ENCODE measurements at places on chromosomes 2 and 18.

DNA sequence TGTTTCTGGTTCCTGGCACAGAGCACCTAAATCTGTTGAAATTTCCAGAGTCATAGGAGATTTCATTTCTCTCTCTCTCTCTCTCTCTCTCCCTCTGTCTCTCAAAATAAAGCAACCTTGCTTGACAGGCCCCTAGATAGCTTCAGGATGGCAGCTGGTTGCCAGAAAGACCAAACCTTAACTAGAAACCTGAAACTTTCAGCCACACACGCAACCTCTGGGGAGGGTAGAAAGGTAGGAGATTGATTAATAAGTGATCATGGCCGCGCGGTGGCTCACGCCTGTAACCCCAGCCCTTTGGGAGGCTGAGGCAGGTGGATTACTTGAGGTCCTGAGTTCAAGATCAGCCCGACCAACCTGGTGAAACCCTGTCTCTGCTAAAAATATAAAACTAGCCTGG lies 1885.4 kb upstream of the CELF4 start:
- DNase-seq = no peak

DNA sequence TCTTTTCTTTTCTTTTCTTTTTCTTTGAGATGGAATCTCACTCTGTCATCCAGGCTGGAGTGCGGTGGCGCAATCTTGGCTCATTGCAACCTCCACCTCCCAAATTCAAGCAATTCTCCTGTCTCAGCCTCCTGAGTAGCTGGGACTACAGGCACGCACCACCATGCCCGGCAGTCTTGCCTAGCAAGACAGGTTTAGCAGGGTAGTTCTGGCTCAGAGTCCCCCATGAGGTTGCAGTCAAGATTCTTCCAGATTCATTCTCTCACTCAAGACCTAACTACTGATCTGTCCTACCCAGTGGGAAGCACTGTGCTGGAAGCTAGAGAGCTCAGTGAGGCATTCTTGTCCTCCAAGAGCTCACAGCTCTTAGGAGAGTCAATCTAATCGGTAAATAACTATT lies 17.6 kb upstream of the ZAP70 start:
- DNase-seq = no peak

DNA sequence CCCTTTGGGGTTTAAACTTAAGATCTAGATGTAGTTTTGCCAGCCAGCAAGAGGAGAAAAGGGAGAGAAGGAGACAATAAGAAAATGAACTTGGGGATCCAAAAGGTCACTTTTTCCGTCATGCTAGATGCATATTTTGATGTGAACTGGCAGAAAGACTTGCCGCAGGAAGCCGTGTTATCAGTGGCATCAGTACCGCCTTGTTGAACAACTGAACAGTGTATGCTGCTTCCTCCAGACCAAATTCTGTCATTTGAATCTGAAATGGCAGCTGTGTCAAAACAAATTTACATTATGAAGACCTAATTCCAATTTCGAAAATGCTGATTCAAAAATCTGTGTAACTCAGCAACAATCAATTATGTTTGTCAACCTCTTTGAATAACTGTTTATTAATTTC lies 42.1 kb downstream of the TMEM200C start:
- no peak for DNase-seq

DNA sequence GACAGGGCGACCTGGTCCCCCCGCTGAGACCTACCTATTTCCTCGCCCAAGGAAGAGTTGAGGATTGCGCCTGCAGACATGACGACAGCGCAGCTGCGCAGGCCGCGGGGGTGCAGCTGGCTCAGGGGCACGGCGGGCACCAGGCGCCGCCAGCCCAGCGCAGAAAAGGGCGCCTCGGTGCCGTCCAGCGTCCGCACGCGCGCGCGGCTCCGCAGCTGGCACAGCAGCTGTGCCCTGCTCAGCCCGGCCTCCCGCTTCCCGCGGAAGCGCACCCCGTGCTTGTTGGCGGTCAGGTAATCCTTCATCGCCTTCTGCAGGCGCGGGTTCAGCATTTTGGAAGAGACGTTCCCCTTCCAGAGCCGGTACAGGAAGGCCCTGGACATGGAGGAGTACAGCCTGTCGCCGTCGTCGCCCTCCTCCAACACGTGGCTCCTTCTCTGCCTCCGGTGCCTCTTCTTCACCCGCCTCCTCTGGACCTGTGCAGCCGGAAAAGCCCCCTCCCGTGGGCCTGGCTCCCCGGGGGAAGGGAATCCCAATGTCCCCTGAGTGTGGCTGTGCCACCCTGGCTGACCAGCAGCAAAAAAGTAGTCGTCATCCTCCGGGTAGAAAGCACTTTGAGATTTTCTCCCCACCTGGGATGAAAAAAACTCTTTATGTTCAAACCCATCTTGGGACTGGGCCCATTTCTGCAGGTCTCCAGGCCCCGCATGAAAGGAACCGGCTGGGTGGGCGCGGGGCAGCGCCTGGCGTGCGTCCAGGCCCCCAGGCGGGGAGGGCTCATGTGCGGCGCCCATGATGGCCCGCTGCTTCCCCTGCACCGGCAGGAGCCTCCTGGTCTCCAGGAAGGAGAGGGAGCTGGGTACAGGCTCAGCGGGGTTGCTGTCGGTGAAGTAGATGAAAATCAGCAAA lies 42.7 kb downstream of the ST6GAL2 start:
- no peak for DNase-seq

- DNase-seq = no peak
Measured at GRCh38 chr18:44938720-44939665, 258.3 kb downstream of the SETBP1 start.

- peak; percentile 78 for DNase-seq
Measured at GRCh38 chr18:67515942-67516538, 480 bp downstream of the DSEL start.

DNA sequence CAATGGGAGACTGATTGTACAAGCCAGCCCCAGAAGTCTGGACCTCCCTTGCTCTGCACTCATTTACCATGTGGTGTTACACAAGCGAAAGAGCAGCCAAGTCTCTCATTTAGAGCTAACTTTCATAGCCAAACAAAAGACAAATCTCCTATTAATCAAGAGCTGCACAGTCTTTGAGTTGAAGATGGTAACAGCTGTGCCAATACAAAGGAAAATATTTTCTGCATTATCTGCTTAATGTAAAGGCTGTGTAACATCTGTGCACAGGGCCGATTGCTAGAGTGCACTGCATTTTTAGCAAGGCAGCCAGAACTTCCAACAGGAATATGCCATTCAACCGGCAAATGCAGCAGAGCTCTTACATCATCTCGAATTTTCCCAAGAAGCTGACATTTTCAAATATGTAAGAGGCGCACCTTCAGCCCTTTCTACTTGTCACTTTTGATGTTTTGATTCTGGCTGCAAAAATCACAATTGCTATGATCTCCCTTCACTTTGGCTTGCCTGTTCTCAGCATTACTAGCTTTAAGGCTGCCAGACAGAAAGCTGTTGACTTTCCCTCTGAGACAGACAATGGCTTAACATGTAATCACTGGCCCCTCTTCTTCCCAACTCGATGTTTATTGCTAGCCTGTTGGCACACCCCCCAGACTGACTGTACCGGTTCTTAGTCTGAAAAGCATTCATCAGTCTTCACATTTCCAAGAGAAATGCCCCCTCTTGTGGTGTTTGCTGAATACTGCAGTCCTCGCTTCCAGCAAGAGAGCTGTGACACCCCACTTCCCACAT lies 96.9 kb upstream of the TANK start:
- peak; percentile 78 for DNase-seq

- no peak for DNase-seq
Measured at GRCh38 chr2:120793682-120794403, 58.2 kb downstream of the GLI2 start.

DNA sequence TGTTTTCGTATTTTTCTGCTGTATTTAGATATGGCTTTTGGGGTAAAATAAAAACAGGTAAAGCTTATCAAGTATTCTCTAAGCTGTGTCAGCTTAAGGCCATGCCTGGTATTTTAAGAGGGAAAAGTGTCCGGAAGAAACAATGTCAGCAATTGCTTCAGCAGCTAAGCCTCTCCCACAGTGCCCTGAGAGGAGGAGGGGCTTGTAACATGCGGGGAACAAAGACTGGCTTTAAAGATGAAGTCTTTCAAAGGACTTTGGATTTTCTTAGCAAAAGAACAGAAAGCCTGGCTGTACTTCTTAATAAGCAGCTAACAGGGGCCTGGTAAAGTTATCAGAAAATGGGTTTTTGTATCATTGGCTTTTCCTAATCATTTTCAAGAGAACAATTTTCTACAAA lies 102.8 kb downstream of the PXDN start:
- no peak for DNase-seq

GRCh38 chr2:101305035-101305434 lies 3.5 kb downstream of the RNF149 start:
- peak; percentile 20 for DNase-seq

- no peak for DNase-seq
Measured at GRCh38 chr2:64101141-64101591, 43.1 kb downstream of the PELI1 start.

DNA sequence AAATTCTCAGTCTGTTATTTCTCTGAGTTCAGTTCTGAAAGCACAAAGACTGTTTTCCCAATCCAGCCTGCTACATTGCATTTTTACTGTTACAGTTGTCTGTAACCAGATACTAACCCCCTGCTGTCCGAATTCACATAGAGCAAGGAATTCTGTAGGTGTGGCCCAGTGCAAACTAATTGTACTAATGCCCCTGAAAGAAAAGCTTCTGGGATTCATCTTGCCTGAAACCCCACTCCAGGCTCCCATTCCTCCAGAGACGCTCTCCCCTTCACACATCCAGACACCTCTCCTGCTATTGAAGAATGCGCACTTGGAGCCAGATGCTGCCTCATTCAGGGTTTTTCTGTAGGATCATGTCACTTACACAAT lies 127.0 kb downstream of the TTC32 start:
- DNase-seq = no peak

- no peak for DNase-seq
Measured at GRCh38 chr2:199811346-199811745, 39.6 kb downstream of the FTCDNL1 start.

DNA sequence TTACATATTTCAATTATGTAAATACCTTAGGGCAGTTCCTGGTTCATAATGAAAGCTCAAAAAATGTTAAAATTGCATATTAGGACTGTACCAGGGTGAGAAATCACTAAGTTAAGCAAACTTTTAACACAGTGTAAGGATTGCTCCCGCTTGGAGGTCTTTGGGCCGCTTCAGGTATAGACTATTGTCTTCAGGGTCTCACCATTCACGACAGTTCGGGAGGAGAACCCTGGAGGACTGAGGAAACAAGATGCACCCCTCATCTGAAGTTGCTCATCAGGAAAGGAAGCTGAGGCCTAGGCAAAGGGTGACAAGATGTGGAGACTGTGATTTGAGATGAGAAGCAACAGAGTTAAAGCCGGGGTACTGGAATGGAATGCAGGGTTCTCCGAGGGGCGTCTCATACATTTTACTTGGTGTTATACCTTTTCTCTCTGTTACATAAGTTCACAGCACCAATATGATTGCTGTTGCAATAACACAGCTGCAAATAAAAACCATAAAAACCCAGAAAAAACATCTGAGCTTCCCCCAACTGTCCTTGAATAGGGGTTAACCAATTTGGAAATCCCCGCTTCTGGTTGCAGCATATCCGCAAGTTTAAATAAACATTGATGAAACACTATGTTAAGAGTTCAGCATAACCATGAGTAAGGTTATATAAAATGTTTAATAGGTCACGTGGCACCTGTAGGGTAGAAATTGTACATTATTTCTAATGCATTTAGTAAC lies 40.1 kb downstream of the FBXO48 start:
- DNase-seq = no peak

DNA sequence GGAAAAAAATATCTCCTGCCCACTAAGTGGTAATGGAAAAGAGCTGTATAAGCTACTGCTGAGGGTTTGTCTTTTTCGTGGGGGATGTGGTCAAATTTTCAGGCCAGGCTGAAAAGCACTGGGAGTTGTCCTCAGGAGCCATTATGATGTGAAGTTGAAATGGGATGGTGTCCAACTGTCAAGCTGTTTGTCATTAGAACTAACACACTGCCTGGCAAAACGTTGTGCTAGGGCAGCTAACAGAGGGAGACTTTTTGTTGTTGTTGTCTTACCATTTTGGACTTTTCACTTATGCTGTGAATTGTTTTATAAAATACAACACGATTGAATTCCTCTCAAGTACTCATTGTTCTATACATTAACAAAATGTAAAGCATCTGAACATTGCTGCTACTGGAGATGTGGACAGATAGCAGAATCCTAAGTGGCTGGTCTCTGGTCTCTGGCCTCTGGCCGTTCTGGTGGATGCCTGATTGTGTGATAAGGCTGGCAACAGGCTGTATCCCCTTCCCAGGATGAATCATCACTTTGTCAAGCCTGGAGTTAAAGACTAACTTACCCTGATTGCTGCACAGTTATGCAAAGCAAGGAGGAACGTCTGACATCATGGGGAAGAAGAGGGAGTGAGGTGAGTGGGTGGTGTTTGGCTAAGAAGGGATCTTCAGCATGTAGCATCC lies 2.3 kb downstream of the MYO1B start:
- DNase-seq = no peak

DNA sequence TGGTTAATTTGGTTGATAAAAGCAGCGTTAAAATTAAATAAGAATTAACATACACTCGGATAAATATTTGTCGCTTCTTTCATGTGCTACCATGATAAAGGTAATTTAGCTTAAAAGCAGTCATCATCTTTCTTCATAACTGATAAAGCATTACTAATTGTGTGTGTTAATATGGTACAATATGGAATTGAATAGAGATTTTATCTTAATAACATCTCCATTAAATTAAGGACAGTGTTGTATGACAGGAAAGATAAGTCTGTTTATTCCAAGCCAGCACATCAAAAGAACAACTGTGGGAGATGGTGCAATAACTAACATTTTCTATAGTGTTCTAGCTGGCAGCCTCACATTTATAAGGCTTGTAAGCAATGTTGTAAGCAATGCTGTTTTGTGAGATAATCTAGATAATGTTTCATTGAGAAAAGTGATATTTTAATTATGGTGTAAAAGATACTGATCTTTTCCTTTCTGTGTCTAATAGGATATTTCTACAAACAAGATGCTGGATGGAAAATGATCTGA lies 64.4 kb upstream of the AFF3 start:
- DNase-seq = no peak

GRCh38 chr2:8841932-8842331 lies 4.5 kb upstream of the KIDINS220 start:
- no peak for DNase-seq

DNA sequence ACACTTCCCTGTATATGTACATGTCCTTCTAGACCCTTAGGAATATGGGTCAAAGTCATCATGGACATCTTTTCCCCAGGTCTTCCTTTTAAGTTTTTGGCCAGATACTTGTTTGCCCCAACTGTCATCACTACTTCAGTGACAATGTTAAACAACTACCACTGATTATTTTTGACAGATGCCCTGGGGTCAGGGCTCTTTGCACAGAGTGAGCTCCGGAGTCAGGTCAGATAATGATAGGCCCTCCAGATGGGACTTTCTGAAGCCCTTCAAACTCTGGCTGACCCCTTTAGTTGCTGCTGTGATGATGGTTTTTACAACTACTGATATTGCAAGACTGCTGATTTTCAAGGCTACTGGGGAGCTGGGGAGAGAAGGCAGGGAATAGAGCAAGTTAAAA lies 449.4 kb upstream of the HS6ST1 start:
- DNase-seq = no peak

GRCh38 chr18:57431467-57432080 lies 3.6 kb upstream of the ONECUT2 start:
- no peak for DNase-seq

GRCh38 chr2:113178891-113179290 lies 5.1 kb downstream of the PSD4 start:
- peak; percentile 78 for DNase-seq

- DNase-seq = no peak
Measured at GRCh38 chr2:173716458-173717052, 248.6 kb downstream of the SP3 start.
